DMS53 (cell line): ENCODE measurements at places on chromosomes 12 and 14.

DNA sequence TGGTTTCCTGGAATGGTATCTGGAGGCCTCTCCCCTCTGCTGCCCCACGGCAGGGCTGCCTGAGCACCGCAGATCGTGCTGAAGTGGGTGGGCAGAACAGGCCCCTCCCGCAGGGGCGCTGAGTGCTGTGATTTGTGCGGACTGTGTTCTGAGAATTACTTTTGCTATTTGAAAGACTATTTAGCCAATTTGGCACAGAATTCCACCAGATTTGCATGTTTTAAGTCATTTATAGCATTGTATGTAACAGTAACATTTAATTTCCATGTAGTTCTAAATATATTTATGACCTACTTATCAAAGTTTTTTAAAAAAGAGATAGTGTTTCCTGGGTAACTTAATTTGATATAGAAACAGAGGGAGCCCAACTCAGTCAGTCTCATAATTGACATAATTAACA is 55.3 kb downstream of the TNFAIP2 start:
- no peak for DNase-seq

DNA sequence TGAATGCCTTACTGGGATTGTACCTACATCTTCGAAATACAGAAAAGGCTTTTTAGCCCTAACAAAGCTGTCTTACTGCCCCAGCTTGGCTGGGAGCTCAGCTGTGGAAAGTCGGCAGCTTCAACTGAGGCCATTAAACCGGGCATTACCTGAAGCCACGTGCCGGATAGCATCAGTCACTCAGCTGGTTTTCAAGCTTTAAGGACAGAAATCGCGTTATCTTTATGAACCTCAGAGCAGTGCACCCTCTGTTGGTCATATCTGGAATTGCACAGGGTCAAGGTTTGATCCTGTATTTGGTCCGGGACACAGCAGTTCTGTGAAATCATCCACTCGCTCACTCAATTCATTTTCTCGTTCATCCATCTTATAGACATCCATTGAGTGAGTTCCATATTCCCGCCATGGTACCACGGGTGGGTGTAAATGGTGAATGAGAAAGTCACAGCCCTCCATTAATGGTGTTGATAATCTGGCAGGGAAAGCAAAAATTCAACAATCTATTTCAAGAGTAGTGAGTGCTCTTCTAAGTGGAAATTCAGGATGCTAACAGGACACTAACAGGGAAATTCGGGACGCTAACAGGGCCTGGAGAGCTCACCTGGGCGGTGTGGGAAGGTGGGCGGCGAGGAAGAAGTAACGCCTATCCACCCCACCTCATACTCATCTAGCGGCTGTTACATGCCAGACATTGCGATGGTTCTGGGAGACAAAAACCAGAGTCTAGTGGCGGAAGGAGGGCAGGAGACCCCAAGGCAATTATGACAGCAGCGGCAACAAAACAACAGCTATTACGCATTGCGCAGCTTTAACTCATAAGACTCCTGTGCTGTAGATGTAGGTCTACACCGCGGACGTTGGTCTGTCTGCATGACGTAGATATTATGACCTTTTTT is 60.6 kb upstream of the TCL1A start:
- DNase-seq = peak; percentile 83

DNA sequence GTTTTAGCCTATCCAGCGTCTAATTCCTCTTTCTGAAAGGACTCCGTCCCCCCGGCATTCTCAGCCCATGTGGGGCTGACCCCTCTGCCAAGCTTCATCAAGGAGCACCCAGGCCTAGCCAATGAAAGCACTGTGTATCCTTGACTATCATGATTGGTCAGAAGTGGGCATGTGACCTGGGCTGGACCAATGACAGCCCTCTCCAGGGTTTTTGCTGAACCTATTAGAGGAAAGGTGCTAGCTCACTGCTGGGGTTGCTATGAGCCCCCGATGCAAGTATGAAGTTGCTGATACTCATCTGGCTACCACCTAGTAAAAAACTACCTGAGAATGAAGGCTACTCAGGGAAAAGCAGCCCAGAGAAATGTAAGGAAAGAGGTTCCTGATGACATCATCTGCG is 68.1 kb downstream of the LRRC74A start:
- DNase-seq = no peak

DNA sequence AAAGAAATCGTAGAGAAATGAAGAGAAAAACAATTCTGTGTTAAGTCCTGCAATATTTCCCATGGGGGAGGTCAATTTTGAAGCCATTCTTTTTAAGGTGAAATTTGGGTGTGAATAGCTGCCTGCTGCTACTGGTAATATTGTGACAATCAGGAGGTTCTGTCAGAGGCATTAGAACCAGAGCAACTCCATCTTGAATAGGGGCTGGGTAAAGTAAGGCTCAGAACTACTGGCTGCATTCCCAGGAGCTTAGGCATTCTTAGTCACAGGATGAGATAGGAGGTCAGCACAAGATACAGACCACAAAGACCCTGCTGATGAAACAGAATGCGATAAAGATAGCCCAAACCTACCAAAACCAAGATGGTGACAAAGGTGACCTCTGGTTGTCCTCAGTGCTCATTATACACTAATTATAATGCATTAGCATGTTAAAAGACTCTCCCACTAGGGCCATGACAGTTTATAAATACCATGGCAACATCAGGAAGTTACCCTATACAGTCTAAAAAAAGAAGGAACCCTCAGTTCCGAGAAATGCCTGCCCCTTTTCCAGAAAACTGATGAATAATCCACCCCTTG is 24.8 kb upstream of the MTHFD1 start:
- DNase-seq = no peak
